ENCODE measurements at places on chromosomes 2 and 18. TPM values are rescaled to one million over a fixed set of nuclear protein-coding genes. Genes with fewer than 3 reads are reported as not detected.

Gene PRSS56
- not detected for total RNA-seq

Gene SNRPD1
- 8.7 TPM for total RNA-seq

Gene HOXD11
- total RNA-seq = not detected

Gene TLX2
- total RNA-seq = not detected

DNA sequence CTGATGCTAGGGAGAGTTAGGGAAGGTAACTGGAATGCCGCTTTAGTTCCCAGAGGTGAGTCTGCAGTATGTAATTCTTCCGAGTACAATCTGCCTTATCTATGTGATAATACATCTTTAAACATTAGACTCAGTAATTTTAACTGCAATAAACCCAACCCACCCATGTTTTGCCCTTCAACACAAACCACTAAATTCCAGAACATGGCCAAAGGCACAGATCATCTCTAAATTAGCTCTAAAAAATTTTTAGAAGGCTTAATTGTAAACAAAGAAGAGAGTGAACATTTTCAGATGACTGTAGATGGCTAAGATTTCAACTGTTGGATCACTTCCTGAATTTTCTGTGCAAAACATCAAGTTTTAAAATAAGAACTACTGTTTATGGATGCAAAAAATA, 488.7 kb upstream of the ID2 start:
- no peak for ATAC-seq

- no peak for ATAC-seq
Measured at GRCh38 chr2:3189076-3189591, 188.5 kb downstream of the EIPR1 start.

DNA sequence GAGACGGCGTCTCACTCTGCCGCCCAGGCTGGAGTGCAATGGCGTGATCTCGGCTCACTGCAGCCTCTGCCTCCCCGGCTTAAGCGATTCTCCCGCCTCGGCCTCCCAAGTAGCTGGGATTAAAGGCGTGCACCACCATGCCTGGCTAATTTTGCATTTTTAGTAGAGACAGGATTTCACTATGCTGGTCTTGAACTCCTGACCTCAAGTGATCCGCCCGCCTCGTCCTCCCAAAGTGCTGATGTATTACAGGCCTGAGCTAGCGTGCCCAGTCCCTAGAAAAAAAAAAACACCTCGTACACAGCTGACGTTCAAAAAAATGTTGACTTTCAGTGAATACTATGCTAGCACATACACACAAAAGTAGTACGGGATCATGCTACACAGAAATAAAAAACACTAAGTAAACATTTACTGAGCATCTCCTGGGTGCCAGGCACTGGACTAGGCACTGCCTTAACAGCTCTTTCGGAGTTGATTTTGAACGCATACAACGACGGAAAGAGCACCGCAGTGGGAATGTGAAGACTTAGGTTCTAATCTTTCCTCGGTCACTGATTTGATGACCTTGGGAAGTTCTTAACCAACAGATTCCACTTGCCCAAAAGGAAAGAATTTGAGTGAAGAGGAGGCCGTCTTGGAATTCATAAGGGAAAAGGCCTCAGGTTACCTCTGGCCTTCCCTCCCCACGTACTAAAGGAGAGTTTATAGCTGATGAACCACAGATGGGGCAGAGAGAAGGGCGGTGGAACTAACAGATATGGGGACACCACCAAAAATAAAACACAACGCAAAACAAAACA, 1.1 kb downstream of the DNAJC27 start:
- ATAC-seq = no peak

- no peak for ATAC-seq
Measured at GRCh38 chr2:165185633-165186032, 18.2 kb downstream of the SCN3A start.

DNA sequence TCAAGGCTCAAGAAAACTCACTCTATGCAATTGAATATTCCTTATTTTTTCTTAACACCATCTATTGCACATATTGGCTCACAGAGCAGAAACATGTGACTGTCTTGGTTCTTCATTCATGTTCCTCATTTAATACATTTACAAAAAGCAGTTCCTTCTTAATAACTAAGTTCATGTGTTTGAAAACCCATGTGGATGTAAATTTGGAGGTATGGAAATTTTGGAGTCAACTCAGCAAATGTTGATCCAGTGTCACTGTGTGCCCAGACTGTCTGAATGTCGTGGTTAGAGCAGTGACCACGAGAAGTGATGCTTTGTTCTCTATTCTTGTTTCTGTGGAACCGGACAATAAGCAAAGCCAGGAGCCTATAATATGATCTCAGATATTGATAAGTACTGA, 299.1 kb downstream of the SETBP1 start:
- no peak for ATAC-seq

GRCh38 chr18:24988253-24988840, 363.6 kb downstream of the ZNF521 start:
- peak; percentile 86 for ATAC-seq

- no peak for ATAC-seq
Measured at GRCh38 chr2:61943251-61943650, 37.8 kb downstream of the COMMD1 start.

- no peak for ATAC-seq
Measured at GRCh38 chr2:133599211-133599803, 31.0 kb upstream of the NCKAP5 start.

- no peak for ATAC-seq
Measured at GRCh38 chr18:55343396-55344073, 244.5 kb downstream of the TCF4 start.

GRCh38 chr18:58044370-58045241, 580 bp downstream of the NEDD4L start:
- peak; percentile 13 for ATAC-seq

GRCh38 chr2:207334301-207334623, 168.5 kb upstream of the KLF7 start:
- peak; percentile 8 for ATAC-seq

GRCh38 chr2:101770726-101771125, 73.2 kb downstream of the MAP4K4 start:
- no peak for ATAC-seq

GRCh38 chr2:140498360-140498759, 1632.5 kb downstream of the LRP1B start:
- ATAC-seq = no peak

DNA sequence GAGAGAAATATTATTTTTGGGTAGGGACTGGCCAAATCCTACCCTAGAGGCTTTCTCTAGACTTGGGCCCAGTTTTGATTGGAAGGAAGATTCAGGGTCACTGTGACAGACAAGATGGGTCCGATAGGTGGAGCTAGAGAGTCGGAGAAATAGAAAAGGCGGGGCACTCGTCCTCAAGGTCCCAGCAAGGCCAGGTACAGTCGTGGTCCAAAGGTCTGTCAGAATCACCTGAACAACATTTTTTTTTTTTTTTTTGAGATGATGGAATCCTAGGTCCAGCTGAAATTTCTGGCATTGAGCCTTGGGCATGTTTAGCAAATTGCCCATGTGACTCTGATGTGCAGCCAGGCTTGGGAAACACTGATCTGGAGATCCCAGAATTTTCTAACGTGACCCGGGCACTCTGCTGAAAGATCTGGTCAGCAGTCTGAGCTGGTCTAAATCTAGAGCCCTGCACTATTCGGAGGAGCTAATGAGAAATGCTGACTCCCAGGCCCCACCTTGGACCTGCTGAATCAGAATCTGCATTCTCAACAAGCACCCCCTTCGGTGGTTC, 23.0 kb upstream of the NTSR2 start:
- peak; percentile 63 for ATAC-seq

GRCh38 chr2:34096562-34097171, 497.6 kb upstream of the FAM98A start:
- ATAC-seq = no peak

GRCh38 chr2:176063958-176064357, 19.8 kb downstream of the EVX2 start:
- no peak for ATAC-seq

GRCh38 chr18:12154361-12154760, 60.7 kb downstream of the ANKRD62 start:
- no peak for ATAC-seq

DNA sequence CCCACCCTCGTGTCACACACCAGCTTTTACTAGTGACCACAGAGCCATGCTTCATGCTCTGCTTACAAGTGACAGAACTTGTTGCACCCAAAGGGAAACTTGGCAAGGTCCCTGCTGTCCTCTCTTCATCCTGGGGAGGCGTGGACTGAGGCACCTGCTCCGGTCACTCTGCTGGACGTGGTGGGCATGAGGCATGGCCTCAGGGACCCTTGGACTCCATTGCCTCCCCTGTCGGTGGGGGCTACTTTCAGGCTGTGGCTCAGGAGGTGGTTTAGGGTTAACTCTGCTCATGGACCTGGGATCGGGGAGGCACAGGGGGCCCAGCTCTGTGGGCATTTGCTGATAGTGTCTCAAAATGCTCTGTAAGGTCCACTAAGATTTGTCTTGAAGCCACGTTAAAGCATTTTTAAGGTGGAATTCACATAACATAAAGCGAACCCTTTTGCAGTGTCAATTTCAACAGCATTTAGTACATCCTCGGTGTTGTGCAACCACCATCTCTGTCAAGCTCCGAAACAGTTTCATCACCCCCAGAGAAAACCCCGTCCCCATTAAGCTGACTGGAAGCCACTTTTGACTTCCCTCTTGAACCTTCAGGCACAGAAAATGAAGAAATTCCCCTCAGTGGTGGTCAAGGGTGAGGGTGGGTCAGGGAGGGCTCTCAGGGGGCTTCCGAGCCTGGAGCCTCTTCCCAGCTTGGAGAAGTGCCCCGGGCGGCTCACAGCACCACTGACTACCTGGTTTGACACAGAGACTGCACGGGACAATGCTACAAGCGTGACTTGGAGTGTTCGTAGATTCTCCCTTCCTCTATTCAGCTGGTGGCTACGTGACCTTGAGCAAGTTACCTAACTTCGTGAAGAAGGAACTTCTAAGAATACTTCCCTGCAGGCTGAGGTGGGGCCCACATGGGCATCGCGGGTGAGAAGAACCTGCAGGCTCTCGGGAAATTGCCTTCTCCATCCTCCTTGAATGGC, 100.0 kb upstream of the HDAC4 start:
- ATAC-seq = peak; percentile 15

DNA sequence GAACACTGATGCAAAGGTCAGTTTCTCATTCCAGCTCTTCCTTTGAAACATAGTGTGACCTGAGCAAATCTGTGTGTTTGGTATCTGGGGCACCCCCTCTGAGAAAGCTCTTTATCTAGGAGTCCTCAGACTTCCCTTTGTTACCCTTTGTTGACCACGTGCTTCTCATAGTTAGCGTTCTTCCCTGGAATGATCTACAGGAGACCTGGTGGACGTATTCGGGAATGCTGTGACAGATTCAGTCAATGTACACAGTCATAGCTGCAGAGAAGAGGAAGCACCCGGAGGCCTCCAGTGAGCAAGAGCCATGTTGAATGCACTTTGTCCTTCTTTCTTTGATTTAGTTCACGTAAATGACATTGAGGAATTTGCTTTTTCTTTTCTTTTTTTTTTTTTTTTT, 10.7 kb upstream of the CHMP1B start:
- no peak for ATAC-seq

- no peak for ATAC-seq
Measured at GRCh38 chr2:202261531-202261930, 4.0 kb upstream of the NOP58 start.

DNA sequence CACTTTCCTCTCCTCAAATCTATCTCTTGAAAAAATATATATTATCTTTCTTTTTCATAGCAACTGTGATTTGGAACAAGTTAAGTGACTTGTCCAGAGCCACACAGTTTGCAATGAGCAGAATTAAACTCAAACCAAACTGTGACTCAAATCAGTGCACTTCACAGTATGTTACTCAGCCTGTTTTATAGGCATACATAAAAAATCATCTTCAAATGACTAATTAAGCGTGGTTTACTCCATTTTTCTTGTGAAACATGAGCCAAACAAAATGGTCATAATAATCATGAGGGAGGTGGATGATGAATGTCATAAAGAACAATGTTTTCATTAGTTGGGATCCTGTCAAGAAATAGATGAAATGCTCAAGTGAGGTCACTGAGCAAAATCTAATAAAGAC, 6.1 kb upstream of the CCDC178 start:
- ATAC-seq = no peak

DNA sequence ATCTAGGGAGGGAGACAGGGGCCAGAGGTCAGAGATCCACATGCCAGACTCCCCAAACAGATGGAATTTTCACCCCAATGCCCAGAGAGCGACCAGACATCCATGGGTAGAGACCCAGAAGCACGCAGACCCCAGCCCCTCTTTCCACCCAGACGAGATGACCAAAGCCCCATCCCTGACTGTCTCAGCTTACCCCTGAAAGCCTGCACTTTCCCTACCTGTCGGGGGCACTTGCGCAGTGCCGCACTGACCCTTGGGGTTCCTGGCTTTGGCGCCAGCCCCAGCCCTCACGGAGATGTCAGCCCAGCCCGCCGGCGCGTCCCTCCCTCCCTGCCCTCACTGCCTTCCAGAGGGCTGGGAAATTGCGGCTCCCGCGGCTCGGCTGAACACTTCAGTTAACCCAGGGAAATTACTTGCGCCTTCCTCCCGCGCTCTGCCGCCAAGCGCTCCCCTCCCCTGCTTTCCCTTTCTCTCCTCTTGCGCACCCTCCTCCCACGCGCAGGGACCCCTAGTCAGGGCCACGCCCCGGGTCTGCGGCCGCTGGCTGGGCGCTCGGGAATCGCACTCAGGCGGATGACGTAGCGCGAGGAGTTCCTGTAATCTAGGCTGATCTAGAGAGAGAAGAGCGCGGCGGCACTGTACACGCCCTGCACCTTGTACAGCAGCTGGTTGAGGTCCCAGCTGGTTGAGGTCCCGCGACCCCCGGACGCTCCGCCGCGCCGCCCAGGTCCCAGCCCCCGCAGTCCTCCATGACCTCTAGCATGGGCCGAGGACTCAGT, 12.0 kb downstream of the ALPG start:
- ATAC-seq = no peak

- no peak for ATAC-seq
Measured at GRCh38 chr18:76741346-76741745, 81.0 kb upstream of the ZNF236 start.

- ATAC-seq = no peak
Measured at GRCh38 chr2:128986867-128987268, 668.2 kb upstream of the HS6ST1 start.

DNA sequence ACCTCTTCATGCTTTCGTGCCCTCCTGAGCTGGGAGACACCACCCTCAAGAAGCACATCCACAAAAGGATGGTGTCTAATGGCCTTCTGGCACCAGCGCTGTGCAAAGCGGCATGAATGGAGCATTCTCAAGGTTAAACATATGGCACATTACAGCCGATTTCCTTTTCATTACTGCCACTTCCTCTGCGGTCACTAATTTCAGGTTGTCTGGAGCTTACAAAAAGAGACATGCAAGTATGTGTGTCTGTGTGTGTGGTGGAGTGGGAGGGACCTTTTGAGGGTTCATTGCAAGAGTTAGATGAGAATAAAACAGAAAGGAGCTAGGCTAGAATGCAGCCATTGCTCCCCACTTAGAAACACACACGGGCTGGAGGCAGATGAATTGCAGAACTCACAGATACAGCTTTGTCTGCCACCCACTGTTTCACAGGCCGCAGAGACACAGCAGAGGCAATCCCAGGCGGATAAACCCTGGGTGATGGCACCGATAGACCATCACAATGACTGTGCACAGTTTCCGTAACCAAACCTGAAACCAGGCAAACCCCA, 76.0 kb downstream of the TGIF1 start:
- ATAC-seq = no peak

- peak; percentile 18 for ATAC-seq
Measured at GRCh38 chr2:128261245-128262128, 57.2 kb downstream of the HS6ST1 start.

All from gastroesophageal sphincter (tissue), 4 donors.